Smooth muscle cell of the brain vasculature (primary cell): ENCODE measurements at places on chromosomes 4 and X.

DNA sequence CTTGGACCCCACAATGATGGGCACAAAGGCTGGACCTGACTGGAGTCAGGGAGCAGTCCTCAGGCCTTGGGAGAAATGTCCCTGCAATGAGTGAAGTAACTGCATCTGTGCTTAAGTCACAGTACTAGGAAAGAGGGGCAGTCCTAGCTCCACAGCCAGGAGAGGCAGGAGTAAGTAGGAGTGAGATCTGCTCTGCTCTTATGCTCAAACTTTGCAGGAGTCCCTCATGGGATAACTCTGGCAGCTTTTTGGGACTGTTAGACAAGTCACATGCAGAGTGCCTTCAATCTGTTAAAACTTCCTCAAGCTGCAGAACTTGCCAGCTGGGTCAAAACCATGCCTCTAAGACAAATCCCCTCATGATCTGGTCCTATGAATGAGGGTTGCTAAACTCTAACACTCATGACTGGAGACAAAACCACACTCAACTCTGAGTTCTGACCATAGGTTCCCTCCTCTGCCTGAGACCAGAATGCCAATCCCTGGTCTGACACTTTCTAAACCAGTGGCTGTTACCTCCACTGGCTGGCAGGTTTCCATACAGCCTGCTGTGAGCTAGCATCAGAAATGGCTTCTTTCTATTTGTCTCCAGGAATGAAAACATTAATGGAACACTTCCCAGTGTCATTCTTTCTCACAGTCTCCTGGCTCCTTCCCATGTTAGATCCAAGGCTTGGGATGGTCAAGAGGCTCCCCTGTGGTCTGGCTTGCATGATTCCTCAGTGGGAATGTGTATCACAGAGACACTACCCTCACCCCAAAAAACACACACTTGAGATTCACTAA is 819.3 kb downstream of the PCDH7 start:
- no peak for DNase-seq

- no peak for DNase-seq
These were observed 127.8 kb downstream of the DDX53 start for GRCh38 chrX:23127586-23127985.

DNA sequence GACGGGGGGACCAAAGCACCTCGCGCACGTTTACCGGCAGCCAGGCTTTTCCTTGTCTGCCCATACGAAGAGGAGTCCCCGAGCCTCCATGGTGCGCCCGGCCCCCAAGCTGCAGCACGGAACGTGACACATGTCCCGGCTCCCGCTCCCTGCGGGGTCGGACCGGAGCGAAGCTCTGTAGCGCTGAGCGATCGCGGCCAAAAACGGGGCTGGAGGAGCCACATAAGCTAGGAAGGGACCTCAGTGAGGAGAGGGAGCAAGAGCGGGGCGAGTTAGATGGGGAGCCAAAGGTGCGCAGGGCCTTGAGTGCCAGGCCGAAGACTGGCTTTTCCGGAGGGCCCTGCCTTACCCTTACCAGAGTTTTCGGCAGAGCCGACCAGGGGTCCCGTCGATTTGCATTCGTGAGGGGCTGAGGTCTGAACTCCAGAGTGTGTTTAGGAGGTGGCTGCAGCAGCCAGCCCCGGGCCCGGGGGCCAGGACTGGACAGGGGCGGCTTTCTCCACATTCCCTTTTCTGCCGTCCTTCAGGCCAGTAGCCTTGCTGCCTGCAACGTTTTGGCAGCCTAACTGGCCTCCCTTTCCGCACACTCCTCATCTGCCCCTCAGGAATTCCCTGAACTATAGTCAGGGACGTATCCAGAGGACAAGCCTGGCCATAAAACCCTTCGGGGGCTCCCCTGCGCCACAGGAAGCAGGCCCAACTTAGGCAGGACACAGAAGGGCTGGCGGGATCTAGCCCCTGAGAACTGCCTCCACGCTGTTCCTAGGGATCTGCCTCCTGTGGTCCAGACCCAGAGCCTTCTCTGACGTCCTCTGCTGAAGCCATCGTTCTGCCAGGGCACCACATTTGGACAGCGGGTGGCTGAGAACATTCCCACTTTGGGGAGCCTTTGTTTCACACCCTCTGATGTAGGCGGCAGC is 689 bp downstream of the SSR4 start:
- no peak for DNase-seq

DNA sequence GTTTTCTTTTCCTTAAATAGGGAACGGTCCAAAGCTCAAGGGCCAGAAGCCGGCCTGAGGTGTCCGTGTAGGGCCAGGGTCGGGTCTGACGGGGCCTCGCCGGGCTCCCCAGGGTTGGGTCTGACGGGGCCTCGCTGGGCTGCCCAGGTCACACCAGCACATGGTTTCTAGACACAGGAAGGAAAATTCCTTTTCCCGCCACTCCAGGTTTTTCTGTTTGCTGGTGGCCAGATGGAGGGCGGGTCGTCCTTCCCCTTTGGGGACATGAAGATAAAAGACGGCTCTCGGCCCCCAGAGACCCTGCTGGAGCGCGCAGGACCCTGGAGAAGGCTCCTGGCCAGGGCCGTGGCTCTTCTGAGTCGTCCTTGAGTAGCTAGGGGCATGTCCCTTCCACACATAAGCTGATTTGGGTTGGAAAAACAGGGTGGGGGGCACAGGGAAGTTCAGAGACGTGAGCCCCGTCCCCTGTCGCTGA is 35.1 kb downstream of the PIGG start:
- DNase-seq, result no peak

- DNase-seq, result no peak
These were observed 19.0 kb upstream of the SLC2A9 start for GRCh38 chr4:10040049-10040892.

DNA sequence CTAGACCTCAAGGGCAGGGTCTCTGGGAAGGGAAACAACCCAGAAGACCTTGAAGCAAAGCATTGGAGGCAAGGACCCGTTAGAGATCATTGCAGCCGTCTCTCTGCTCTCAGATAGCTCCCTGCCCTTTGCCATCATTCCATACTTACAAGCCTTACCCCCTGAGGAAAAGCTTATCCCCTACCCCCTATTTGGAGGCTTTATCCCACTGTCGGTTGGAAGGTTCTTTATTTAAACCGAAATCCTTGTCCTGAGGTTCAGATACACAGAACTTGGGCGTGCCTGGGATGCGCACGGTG is 84.4 kb downstream of the EFNB1 start:
- DNase-seq, result no peak

- DNase-seq, result no peak
These were observed 28.7 kb downstream of the INPP4B start for GRCh38 chr4:142817442-142817841.

DNA sequence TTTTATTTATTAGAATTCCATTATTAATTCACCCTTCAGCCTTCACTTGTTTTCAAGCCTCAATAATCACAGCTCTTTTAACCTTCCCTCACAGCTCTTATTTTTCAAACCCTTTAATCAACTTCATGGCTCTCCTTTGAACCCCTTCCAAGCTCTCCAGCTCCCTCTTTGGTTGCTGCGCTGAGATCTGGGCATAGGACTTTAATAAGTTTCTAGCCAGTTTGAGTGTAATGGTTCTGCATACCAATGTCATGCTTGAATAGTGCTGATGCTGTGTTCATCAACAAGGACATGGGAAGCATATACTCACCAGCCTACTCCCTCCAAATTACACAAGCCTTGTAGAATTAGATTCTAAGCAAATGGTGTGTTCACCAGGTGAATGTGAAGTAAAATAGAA is 3.5 kb upstream of the RNF212 start:
- DNase-seq, result no peak

DNA sequence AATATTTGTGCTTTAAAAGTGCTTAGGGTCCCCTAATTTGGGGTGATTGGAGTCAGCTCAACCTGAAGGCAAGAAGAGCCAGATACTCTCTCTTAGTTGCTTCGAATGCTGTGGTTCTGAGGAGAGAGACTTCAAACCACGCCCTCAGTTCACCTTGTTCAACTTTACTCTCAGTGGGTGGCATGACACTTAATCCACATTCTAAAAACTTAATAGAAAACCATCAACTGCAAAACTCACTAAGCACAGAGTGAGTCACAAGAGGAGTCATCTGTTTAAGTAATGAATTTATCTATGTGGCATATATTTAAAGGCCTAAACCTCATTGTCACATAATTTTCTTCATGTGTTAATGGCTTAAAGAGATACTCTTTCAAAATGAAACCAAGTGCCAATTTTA is 99.5 kb upstream of the SLC4A4 start:
- no peak for DNase-seq

- DNase-seq, result no peak
These were observed 18.3 kb downstream of the SPON2 start for GRCh38 chr4:1154126-1154522.

GRCh38 chrX:13026877-13027652 is 17.4 kb downstream of the FAM9C start:
- no peak for DNase-seq

DNA sequence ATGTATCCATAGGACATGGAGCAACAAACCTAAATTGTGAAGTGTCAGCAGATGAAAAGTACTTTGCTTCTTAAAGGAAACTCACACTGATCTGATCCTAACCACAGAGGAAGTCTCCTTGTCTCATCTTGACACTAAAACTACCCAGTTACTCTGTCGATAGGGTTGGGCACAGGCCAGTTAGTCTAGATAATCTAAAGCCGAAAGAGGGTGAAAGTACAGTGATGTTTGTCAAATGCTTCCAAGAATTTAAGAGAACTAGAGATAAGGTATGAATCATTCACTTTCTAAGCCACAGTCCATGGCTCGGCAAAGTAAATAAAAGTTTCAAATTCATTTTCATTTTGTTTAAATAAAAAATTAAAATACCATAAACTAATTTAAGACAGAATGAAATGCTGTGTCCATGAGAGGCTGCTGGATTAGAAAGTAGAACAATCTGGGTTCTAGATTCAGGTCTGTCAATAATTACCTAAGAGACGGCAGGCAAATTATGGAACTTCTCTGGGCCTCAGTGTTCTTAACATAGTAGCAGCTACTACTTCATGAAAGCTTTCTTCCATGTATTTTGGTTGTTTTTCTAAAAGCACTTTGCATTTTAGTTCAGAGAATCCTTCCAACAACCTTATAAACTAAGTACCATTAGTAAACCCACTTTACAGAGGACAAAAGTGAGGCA is 176.7 kb downstream of the LDB2 start:
- no peak for DNase-seq
